ENCODE measurements at places on chromosomes 13 and 19. TPM values are rescaled to one million over a fixed set of nuclear protein-coding genes. Genes with fewer than 3 reads are reported as not detected.

DNA sequence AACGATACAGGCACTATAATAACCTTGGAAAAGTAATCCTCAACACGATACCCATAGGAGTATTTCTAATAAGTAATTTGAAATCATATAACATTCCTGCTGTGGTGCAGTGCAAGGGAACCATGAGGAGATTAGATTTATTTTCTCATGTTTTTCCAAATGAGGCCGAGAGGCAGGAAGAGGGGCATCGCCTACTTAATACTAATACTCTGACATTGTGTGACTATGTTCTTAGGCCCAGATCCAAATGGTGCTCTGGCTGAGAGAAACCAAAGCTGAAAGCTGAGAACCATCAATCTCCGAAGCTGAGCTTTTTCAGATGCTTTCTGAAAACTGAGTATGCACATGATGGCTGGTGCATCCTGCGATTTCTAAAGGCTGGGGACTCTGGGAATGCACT is 248.0 kb upstream of the MAB21L1 start:
- H3K4me1 ChIP-seq: no peaks in the 10 kb centered on the region
- DNase-seq: no peak
- H3K4me3 ChIP-seq: no peak overlapping the region
- peaks cover 32% of the 10 kb centered on the region for H3K27me3 ChIP-seq
- H3K36me3 ChIP-seq: no peaks in the 10 kb centered on the region

- no peaks in the 10 kb centered on the region for H3K36me3 ChIP-seq
- peak overlapping the region; percentile 94 for H3K27ac ChIP-seq
- H3K4me1 ChIP-seq: peaks cover 56% of the 10 kb centered on the region
- peak; percentile 60 for DNase-seq
- peak overlapping the region; percentile 74 for H3K4me3 ChIP-seq
These were observed 1.2 kb downstream of the ZSWIM4 start for GRCh38 chr19:13796301-13797057.

DNA sequence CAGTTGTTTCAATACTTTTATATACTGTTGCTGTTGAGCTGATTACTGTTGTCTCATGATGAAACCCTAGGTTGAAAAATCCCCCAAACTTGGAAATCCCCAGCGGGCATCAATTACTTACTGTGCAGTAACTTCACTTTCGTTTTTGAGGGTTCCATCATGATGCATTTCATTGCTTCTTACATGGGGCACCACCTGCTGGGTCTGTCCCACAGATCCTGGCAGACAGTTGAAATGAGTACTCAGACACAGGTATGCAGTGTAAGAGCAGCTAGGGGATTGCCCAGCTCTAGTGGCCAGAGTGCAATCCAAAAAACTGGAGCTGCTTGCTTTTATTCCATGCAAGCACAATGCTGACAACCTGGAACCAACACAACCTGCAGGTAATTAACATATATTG is 132.5 kb upstream of the ZNF91 start:
- no peak overlapping the region for H3K4me3 ChIP-seq
- H3K36me3 ChIP-seq: no peaks in the 10 kb centered on the region
- no peaks in the 10 kb centered on the region for H3K4me1 ChIP-seq
- DNase-seq: no peak

DNA sequence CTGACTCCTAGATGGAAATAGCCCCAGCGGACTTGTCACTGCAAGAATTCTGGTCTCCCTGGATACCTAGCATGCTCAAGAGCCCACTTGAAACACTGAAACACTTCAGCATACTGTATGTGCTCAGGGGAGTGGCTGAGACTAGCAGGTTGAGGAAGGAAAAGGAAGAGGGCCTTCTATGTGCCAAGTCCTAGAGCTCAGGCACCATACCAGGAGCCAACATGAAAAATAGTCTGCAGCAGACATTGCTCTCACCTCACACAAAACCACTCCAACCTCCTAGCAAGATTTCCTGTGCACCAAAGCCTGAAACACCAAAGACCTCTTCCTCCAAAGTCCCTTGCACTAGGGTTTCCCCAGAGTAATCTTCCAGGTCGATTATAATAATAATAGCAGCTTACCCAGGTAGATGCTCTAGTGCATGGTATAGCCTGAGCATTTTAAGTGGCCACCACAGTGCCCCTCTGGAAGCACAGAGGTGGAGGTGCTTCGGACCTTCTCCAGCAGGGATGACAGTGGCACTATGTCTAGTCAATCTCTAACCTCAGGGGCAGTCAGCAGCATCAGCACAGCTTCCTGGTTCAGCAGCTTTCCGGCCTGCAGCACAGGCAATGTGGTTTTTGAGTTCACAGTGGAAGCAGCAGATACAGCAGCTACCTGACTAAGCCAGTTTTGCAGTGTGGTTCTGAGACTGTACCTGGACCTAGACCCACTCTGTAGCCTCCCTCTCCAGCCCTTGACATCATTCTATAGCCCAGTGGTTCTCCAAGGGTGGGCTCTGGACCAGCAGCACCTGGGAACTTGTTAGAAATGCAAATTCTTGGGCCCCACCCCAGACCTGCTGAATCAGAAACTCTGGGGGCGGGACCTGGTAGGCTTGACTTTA is 45.6 kb upstream of the UBE2L5 start:
- H3K36me3 ChIP-seq: no peaks in the 10 kb centered on the region
- no peak overlapping the region for H3K27ac ChIP-seq
- H3K4me1 ChIP-seq: peaks cover 15% of the 10 kb centered on the region
- no peaks in the 10 kb centered on the region for H3K27me3 ChIP-seq
- no peak overlapping the region for H3K4me3 ChIP-seq

GRCh38 chr13:33992881-33993336 is 175.0 kb downstream of the RFC3 start:
- no peaks in the 10 kb centered on the region for H3K27me3 ChIP-seq
- H3K36me3 ChIP-seq: no peaks in the 10 kb centered on the region
- no peak overlapping the region for H3K4me3 ChIP-seq
- H3K4me1 ChIP-seq: no peaks in the 10 kb centered on the region

DNA sequence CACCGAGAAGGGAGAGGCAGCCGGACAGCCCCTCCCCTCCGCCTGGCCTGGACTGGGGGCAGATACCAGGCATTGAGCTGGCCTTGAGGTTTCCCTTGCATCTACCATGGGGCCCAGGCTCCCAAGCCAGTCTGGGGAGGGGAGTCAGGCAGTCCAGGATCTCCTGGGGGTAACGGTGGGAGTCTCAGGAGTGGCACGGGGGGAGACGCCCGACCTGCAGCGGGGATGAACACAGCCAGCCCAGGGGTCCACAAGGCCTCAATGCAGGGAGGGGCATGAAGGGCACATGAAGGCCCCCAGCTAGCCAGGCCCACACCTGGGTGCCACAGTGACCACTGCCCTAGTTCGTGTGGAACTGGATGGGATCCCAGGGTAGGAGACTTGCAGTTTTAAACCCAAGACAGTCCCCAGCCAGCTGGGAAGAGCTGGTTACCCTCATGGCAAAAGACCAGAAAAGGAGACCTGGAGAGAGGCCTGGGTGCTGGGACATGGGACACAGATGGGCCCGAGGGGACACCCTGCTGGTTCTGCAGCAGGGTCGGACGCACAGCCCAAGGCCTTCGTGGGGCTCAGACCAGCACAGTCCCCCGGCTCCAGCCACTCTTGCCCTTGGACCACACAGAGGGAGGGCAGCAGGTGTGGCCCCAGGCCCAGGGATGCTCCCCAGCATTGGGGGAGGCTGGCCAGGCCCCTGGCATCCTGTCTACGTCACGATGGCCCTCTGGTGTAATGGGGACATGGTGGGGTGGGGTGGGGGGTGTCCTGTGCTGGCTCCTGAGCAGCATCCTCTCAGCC is 4.6 kb upstream of the UQCR11 start:
- no peak overlapping the region for H3K27ac ChIP-seq
- H3K4me1 ChIP-seq: peaks cover 30% of the 10 kb centered on the region
- H3K4me3 ChIP-seq: no peak overlapping the region
- H3K36me3 ChIP-seq: peaks cover 14% of the 10 kb centered on the region

- H3K36me3 ChIP-seq: no peaks in the 10 kb centered on the region
- DNase-seq: no peak
- H3K27ac ChIP-seq: no peak overlapping the region
- H3K27me3 ChIP-seq: peaks cover 69% of the 10 kb centered on the region
- no peaks in the 10 kb centered on the region for H3K4me1 ChIP-seq
- H3K4me3 ChIP-seq: no peak overlapping the region
These were observed 136.2 kb upstream of the ZNF536 start for GRCh38 chr19:30235946-30236345.

DNA sequence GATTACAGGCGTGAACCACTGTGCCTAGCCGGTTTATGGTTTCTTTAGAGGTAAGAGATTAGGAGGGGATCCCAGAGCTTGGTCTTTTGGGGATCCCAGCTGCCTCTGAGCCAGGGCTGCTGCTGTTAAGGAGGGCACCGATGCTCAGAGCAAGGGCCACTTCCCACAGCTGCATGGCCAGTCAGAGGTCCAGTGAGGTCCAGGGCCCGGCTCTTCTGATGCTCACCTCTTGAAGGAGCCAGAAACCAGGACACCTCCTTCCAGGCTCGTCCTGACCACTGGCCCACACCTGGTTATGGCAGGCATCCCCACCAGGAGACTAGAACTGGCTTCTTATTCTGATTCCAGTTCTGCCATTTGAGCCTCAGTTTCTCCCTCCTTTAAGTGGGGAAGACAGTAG is 149.0 kb downstream of the TEX29 start:
- no peak overlapping the region for H3K27ac ChIP-seq
- peaks cover 4% of the 10 kb centered on the region for H3K27me3 ChIP-seq
- no peak overlapping the region for H3K4me3 ChIP-seq
- H3K36me3 ChIP-seq: no peaks in the 10 kb centered on the region

- no peaks in the 10 kb centered on the region for H3K36me3 ChIP-seq
- H3K4me3 ChIP-seq: peak within 1 kb of the TSS; percentile 81
These were observed at the start of gene IL27RA for GRCh38 chr19:14031719-14032480. Gene IL27RA (plus strand): TSS chr19:14031762. CDS start chr19:14031873, 111 bp downstream.

DNA sequence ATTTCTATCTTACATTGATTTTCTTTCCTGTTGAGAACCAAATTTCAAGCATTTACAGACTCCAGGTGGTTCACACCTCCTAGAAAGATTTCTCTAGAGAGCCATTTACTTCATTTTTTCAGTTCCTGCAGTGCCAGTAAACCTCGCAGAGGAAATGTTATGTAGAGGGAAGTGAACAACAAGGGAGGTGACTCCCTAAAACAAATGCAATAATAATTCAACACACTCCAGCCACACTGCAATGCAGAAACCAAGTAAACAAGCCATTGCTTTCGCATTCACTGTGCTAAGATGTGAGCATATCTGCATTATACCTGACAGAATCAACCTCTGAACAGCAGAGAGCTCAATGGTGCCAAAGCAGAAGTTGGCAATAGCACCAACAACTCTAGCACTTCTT is 215.1 kb downstream of the RBM26 start:
- H3K36me3 ChIP-seq: no peaks in the 10 kb centered on the region
- no peak overlapping the region for H3K27ac ChIP-seq
- H3K4me3 ChIP-seq: no peak overlapping the region
- DNase-seq: no peak
- H3K4me1 ChIP-seq: no peaks in the 10 kb centered on the region

- no peaks in the 10 kb centered on the region for H3K27me3 ChIP-seq
- H3K27ac ChIP-seq: no peak overlapping the region
- no peaks in the 10 kb centered on the region for H3K4me1 ChIP-seq
These were observed 39.1 kb downstream of the UQCRFS1 start for GRCh38 chr19:29173896-29174295.

DNA sequence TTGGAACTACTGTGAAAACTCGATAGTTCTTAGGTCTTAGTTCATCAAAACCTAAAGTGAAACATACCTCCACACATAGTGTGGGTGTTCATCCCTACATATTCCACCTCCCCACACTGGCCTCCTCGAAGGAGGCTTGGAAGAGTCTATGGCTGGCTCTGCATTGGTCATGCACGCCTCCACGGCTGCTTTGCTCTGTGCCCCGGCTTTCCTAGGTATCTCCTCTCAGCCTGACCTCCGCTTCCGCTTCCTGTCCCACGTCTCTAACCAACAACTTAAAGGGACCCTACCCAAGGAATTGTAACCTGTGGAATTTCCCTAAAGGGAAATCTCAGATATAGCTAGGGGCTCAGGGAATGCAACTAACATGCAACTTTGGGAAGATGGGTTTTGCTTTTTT is 79.7 kb upstream of the MBNL2 start:
- H3K4me1 ChIP-seq: peaks cover 22% of the 10 kb centered on the region
- H3K27ac ChIP-seq: peak overlapping the region; percentile 76
- peaks cover 4% of the 10 kb centered on the region for H3K36me3 ChIP-seq
- no peaks in the 10 kb centered on the region for H3K27me3 ChIP-seq

- no peaks in the 10 kb centered on the region for H3K36me3 ChIP-seq
- no peak overlapping the region for H3K27ac ChIP-seq
- H3K4me3 ChIP-seq: no peak overlapping the region
- H3K27me3 ChIP-seq: no peaks in the 10 kb centered on the region
These were observed 146.3 kb downstream of the DCLK1 start for GRCh38 chr13:35984776-35985453.

DNA sequence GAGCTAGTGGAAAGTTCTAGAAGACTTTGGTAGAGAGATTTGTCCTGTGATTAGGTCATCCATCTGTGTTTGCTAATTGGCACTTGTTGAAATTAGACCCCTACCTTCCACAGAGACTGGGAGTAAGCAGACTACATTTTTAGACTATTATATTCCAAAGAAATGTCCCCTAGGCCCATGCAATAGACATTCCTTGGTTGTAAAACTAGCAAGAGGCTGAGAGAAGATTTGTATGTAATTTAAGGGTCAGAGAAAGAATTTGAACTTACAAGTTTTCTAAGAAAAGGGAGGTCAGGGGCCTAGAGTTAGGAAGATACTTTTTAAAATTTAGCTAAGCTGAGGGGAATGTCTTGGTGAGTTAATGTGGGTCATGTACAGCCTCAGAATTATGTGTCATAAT is 470.7 kb upstream of the SLITRK1 start:
- DNase-seq: no peak
- no peaks in the 10 kb centered on the region for H3K27me3 ChIP-seq
- H3K4me1 ChIP-seq: no peaks in the 10 kb centered on the region
- H3K4me3 ChIP-seq: no peak overlapping the region

DNA sequence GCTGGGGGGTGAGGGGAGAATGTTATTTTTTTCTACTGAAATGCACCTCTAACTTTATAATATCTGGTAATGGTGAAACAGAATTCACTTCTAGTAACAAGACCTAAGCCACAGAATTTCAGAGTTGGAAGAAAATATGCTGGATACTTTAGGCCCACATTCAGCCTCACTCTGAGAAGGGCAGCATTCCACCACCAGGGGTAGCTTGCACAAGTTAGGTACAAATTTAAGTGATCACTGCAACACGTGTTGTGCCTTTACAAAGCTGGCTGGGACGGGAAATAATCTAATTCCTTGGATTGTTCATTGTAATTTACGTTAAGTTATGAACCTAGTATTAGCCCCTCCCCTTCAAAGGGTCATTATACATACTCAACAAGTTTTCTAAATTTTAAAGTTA is 192.3 kb downstream of the RGCC start:
- peaks cover 42% of the 10 kb centered on the region for H3K4me1 ChIP-seq
- H3K4me3 ChIP-seq: no peak overlapping the region
- peak; percentile 22 for DNase-seq
- H3K27ac ChIP-seq: peak overlapping the region; percentile 48
- no peaks in the 10 kb centered on the region for H3K27me3 ChIP-seq

- no peaks in the 10 kb centered on the region for H3K36me3 ChIP-seq
- DNase-seq: no peak
- no peak overlapping the region for H3K4me3 ChIP-seq
- no peaks in the 10 kb centered on the region for H3K27me3 ChIP-seq
- no peak overlapping the region for H3K27ac ChIP-seq
These were observed 231.7 kb downstream of the TUBA3C start for GRCh38 chr13:18949970-18950369.

- H3K27me3 ChIP-seq: no peaks in the 10 kb centered on the region
- no peaks in the 10 kb centered on the region for H3K4me1 ChIP-seq
- H3K36me3 ChIP-seq: no peaks in the 10 kb centered on the region
- no peak for DNase-seq
These were observed 294.1 kb downstream of the KCNRG start for GRCh38 chr13:50309318-50309717.

Gene IRGC
- not detected for total RNA-seq

Gene KL
- total RNA-seq: not detected

Gene ZAR1L
- total RNA-seq: 0.15 TPM

Gene NANOS3
- total RNA-seq: not detected

Gene ETV2
- 1.5 TPM for total RNA-seq

Gene ECSIT
- 52.8 TPM for total RNA-seq
